ENCODE measurements at places on chromosomes 16 and 17.

DNA sequence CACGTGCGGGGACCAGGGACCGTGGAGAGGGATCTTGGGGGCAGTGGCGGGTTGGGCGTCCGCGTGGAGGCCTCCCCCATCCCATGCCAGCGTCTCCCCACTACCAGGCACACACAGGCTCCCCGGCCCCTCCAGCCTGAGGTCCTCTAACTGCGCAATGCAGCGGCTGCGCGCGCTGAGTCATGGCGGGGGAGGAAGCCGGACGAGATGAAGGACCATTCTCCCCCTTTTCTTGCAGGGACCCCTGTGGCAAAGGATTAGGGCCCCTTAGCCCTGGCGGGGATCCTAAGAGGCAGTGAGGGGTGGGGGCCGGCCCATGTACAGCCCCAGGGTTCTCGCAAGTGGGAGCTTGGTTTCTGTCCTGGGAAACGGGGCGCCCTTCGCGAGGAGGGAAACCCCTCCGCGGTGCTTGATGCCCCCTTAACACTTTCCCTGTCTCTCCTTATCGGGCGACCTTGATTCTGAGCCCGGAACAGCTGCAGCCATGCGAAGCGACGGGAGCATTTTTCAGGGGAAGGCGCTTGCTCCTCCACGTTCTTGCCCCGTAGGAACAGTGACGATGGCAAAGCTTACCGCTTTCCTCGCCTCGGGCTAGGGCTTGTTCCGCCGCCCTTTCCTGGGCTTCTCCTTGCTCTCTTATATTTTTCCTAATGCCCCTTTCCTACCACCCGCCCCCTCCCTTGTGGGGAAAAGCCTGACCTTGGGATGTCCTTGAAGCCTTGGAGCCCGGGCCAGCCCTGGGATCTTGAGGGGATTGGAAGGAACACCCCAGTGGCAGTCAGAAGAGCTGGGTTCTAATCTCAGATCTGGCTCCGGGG is 592 bp downstream of the ALDOA start:
- DNase-seq, result no peak

- DNase-seq, result no peak
These were observed 9.7 kb downstream of the NXN start for GRCh38 chr17:969811-970355.

- DNase-seq, result no peak
These were observed 33.2 kb upstream of the PLCG2 start for GRCh38 chr16:81745704-81746558.

- no peak for DNase-seq
These were observed 22.2 kb upstream of the ADAMTS18 start for GRCh38 chr16:77457046-77457445.

GRCh38 chr17:31211352-31212012 is 85.6 kb downstream of the OMG start:
- no peak for DNase-seq

DNA sequence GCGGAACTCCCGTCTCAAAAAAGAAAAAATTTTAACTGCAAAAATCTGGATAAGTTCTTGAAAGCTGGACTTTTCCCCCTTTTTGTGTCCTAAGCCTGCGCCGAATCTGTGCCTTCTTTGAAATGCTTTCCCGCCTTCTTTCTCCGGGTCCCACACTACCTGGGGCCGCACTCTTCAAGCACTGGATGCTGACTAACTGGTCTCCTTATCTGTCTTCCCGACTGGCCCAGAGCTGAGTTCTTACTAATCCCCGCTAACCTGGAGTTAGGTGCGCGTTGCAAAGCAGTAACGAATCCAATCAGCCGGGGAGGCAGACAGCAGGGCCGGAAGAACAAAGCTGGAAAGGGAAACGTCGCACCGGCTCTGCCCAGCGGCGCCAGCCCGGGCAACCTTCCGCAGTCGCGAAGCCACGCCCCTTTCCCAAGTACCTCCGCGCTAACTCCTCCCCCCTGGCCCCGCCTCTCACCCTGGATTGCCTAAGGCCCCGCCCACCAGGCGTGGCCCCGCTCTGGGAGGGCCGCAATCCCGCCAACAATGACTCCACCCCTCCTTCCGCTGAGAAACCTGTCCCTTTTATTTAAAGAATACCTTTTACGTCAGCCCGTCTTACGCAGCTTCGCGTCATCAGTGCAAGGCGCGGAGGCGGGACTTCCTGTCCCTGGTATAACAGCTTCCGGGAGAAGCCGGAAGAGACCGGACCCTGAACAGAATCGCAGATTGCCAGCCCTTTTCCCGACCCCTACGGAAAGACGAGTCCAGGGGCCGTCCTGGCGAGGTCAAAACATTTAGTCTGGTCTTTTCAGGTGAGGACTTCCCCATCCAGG is at the start of gene TMUB2:
Gene TMUB2, plus strand, starts transcription at position 666 of the 824 bp plus-strand sequence. CDS start 737 bp downstream, outside the sequence.
- peak; percentile 98 for DNase-seq

GRCh38 chr16:2042986-2043666 is 4.5 kb downstream of the NTHL1 start:
- no peak for DNase-seq

DNA sequence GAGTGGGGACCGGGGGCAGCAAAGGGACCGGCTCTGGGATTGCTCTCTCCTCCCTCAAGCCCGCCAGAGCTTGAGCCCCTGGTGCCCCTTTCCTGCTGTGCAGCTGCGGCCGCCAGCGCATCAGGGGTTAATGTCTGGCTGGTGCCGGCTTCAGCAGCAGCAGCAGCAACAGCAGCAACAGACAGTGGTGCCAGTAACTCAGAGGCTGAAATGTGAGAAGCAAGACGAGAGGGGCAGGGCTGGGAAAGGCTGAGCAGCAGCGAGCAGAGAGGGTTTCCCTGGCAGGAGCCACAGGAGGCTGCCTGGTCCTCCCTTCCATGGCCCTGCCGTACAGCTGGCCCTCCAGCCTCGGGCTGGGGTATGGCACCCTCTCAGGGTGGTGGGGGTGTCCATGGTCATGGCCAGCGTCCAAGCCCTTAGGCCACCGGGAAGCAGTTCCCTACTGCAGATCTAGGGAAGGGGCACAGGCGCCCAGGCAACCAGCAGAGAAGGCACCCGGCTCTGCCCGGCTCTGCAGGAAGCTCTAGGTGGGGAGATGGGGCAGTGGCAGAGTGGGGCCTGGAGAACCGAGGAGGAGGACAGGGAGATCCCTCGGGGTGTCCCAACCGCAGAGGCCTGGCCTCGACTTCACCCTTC is 21.1 kb upstream of the TFAP4 start:
- DNase-seq, result no peak

- DNase-seq, result no peak
These were observed 70.1 kb downstream of the AMFR start for GRCh38 chr16:56355221-56355620.

- no peak for DNase-seq
These were observed 656.0 kb upstream of the KIF2B start for GRCh38 chr17:53166731-53167130.

DNA sequence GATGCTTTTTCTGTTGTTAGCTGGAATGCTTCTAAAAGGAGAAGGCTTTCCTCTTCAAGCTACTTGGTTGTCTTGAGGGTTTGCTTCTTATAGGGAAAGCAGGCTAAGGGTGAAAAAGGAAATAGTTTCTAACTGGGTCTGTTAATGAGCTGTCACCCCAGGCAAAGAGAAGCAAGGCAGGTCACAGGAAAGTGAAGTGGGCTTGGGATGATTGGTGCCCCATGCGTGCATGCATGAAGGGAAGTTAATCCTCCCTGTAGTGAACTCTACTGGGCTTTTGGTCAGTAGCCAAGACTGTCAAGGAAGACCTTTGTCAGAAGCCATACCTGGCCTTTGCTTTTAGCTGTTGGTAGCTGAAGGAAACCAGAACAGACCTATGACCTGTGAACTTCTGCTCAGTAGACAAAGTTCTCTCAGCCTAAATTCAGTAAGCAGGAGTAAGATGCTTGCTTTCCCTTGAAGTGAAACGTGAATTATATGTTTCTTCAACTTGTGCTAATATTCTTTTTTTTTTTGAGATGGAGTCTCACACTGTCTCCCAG is 16.5 kb downstream of the TENT4B start:
- no peak for DNase-seq

GRCh38 chr17:28189667-28190066 is 129.3 kb upstream of the TMEM97 start:
- no peak for DNase-seq

DNA sequence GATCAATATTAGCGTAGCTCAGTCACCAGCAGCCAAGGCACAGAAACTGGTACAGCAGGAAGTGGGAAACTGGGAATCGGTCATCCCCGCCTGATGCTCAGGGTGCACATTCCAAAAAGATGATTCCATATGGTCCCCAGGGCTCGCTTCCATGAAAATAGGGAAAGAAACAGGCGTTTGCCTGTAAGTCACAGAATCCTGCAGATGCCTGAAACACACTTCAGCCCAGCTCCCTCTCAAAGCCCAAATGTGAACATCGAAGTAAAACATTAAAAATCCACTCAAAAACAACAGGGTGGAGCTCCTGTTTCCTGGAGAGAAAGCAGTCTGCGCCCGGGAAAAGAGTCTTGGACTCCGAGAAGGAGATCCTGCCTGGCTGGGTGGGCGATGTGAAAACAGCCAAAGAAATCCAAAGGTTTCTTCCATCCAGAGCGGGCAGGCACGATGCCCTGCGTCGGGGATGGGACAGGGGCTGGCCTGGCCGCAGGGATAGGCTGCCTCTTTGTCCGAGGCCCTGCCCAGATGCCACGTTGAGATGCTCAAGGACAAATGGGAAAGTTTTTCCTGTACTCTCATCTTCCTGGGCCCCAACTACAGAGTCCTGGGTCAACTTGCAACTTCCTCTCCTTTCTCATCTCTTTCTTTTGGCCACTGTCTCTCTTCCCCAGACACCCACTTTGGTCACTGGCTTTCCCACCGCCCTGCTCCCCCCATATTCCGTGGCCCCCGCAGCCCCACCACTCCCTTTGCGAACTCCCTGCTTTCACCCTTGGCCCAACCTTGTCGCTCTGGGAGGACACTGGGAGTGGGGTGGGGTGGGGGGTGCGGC is 743 bp downstream of the WIPI1 start:
- DNase-seq, result no peak

DNA sequence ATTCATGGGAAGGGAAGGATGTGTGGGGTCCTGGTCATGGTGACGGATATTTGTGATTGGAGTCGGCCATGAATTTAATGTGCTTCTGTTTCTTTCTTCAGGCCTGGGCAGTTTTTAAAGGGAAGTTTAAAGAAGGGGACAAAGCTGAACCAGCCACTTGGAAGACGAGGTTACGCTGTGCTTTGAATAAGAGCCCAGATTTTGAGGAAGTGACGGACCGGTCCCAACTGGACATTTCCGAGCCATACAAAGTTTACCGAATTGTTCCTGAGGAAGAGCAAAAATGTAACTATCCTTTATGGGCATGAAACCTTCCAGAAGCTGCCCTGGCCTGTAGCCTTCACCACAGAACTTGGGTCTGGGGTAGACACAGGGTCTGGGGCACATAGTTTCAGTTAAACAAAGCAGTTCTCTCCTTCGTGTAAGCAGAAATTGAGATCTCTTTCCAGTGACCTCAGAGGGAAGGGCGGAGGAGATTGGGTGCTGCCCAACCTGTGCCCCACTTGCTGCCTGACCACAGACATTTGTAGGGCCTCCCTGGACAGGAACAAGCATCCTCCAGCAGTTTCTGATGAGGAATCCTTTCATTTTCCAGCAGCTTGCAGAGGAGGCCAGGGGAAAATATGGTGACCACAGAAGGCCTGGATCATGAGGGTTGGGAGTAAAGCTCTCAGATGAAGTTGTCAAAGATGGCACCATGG is 10.1 kb downstream of the IRF8 start:
- no peak for DNase-seq

DNA sequence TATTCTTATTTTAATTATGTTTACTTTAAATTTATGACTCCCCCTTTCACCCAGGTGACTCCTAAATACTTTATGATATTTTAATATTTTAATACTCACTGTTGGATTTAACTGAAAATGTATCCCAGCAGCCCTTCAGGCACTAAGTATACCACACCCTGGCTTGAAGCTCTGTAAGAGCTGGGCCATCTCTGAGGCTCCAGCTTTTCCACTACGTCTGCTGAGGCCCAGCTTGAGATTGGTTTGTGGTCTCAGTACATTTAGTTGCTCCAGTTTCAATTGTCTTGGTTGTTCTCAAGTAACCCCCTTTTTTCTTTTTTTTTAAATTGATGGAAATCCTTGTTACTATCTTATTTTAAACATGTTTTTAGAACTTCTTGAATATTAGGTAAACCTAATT is 27.0 kb upstream of the CAPNS2 start:
- DNase-seq, result no peak

DNA sequence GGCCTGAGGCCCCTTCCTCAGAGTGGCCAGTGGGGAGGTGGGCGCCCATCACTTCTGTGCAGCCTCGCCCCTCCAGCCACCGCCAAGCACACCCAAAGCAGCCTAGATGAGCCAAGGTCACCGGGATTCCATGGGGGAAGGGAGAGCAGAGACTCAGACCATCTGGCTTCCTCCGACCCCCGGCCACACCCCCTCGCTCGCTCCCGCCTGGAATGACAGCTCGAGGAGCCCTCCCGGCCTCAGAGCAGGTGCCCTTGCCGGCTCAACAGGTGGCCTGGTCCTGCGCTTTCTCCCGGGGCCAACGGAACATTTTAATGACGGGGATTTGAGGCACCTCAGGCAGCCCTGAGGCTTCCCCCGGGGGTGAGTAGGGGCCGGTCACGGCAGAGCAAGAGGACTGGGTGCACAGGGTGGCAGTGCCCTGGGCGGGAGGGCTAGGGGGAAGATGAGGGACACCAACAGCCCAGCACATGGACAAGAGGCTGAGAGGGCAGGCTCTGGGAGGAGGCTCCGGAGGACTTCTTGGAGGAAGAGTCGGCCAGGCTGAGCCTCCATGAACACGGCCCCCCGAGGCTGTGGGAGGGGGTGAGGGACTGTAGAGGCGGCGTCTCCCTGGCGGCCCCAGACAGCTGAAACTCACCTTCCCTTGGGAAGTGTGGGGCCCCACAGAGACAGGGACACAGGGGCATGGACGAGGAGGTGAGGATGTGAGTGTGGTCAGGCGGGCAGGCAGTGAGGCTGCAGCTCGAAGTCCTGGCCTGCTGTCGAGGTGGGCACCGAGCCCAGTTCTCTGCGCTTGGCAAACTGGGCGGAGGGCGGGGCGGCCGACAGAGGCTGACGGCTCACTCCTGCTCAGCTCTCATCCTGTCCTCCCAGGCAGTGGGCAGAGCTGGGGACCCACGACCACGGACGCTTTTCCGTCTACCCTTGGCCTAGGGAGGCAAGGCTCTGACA is 12.5 kb upstream of the C1QTNF8 start:
- DNase-seq, result no peak

All from keratinocyte (primary cell).